Psoas muscle (tissue), 8 donors: ENCODE measurements at places on chromosomes 7 and 10. TPM values are rescaled to one million over a fixed set of nuclear protein-coding genes. Genes with fewer than 3 reads are reported as not detected.

Gene GIMAP2
- polyA plus RNA-seq: 2.3 TPM

Gene SP8
- polyA plus RNA-seq: not detected

DNA sequence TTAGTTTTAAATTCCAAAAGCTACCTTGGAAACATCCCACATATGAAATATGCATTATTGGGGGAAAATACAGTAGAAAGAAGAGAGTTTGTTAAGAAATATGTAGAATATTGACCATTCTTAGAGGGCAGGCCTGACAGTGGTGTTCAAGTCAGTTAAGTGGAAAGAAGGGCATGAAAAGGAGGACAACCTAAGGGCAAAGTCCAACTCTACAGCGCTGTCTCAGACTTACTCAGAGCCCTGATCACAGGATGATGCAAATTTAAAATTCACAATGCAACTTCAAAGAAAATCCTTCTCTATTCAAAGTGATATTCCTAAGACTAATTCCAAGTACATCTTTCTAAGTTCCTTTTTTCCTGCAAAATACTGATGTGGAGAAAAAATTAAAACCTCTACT lies 139.1 kb upstream of the LRRTM3 start:
- no peak for DNase-seq

- no peak for DNase-seq
Observed at GRCh38 chr10:110475722-110476515, 21.8 kb upstream of the DUSP5 start.

DNA sequence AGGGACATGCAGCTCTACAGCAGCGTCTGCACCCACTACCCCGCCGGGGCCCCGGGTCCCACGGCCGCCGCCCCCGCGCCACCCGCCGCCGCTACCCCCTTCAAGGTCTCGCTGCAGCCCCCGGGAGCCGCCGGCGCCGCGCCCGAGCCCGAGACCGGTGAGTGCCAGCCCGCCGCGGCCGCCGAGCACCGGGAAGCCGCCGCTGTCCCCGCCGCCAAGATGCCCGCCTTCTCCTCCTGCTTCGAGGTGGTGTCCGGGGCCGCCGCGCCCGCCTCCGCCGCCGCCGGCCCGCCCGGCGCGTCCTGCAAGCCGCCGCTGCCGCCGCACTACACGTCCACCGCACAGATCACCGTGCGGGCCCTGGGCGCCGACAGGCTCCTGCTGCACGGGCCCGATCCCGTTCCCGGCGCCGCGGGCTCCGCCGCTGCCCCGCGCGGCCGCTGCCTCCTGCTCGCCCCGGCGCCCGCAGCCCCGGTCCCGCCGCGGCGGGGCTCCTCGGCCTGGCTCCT lies 631 bp downstream of the OTUD1 start:
- DNase-seq: no peak

DNA sequence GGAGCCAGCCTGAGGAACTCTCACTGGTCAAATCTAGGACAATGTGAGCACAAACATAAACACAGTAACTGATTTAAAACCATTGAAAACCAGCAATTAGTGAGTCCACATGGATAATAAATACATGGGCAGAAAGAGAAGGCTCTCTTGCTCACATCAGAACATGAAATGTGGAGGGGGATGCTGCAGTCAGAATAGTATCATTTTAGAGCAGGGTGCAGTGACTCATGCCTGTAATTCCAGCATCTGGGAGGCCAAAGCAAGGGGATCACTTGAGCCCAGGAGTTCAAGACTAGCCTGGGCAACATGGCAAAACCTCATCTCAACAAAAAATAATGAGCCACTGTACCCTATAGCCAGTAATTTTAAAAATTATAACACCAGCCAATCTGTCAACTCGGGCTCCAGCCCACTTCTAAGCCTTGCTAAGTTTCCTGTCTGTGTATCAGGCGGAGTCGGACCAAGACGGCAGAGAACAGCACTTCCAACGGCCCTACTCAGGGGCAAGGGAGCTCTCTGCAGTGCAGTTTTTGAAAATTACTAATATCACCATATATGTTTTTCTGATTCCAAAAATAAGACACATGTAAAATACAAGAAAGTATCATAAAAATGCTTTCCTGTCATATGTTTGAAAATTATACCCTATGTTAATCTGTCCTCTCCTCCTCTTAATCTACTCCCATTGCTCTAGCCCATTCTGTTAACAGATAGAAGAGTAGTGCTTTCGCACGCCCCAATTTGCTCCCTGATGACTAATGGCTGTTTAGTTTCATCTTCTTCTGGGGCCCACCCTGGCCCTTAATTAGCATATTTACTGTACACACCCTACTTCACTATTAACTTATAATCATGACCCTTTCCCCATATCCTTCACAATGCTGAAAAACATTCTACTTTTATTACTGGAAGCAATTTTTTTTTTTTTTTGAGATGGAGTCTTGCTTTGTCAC lies 17.1 kb downstream of the URGCP start:
- no peak for DNase-seq

Gene C7orf33
- not detected for polyA plus RNA-seq

Gene ASL
- polyA plus RNA-seq: 6.5 TPM

Gene GIMAP8
- 4.7 TPM for polyA plus RNA-seq

GRCh38 chr10:79984851-79985250 lies 35.9 kb upstream of the SFTPD start:
- DNase-seq: no peak

- DNase-seq: no peak
Observed at GRCh38 chr10:42242135-42242805, 396.1 kb downstream of the ZNF33B start.

Gene KCNIP2
- polyA plus RNA-seq: 0.58 TPM

DNA sequence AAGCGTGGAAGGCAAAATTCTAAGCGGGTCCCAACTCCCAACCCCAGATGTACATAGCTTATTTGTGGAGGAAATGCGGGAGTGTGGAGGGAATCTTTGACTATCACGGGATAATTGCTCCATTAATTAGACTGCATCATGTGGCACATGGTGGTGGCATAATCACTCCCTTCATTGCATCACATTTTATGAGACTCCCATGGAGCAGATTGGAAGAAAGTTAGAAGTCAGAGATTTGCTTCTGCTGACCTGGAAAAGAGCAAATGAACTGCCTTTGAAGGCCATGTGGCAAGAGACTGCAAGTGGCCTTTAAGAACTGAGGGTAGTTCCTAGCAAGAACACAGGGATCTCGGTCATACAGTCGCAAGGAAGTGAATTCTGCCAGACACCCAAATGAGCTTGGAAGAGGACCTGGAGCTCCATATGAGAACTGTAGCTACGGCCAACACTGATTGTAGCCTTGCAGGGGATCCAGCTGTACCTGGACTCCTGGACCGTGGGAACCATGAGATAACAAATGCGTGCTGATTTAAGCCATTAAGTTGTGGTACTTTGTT lies 37.1 kb upstream of the ITGB1 start:
- no peak for DNase-seq

DNA sequence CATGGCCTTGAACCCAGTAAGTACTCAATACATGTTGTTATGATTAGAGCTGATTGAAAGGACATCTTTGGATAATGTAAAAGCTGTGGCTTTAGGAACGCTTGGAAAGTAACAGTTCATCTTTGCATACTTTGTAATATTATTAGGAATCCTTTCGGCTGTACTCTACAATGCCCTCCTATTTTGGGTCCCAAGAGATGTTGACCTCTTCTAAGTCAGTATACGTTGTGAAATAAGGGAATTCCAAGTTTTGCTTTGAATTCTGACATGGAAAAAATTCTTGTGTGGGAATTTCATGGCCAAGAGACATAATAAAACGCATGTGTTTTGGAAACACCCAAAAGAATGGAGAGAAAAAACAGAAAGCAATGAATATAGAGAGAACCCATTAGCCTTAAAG lies 7.7 kb downstream of the AGR3 start:
- no peak for DNase-seq

DNA sequence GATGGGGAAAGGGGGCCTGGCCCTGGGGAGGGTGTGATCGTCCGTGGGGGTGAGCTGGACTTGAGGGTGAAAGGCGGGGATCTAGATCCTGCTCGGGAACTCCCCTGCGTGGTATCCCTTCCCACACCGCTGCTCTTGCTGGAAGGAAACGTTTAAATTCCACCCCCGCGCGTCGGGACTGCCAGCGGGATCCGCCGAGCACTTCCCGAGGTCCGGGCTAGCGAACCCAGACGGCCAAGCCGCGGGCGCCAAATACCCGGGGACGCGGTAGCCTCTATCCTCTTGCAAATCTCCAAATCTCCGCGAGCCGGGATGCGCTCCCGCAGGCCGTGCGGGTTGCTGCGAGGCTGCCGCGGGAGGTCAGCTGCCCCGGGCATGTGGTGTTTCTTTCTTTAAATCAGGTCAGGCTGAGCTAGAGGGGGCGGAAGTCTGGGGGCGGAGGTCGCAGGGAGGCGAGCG lies 904 bp downstream of the NPTX2 start:
- no peak for DNase-seq

- no peak for DNase-seq
Observed at GRCh38 chr7:22548313-22548712, 48.3 kb upstream of the STEAP1B start.

Gene INA
- 0.06 TPM for polyA plus RNA-seq

DNA sequence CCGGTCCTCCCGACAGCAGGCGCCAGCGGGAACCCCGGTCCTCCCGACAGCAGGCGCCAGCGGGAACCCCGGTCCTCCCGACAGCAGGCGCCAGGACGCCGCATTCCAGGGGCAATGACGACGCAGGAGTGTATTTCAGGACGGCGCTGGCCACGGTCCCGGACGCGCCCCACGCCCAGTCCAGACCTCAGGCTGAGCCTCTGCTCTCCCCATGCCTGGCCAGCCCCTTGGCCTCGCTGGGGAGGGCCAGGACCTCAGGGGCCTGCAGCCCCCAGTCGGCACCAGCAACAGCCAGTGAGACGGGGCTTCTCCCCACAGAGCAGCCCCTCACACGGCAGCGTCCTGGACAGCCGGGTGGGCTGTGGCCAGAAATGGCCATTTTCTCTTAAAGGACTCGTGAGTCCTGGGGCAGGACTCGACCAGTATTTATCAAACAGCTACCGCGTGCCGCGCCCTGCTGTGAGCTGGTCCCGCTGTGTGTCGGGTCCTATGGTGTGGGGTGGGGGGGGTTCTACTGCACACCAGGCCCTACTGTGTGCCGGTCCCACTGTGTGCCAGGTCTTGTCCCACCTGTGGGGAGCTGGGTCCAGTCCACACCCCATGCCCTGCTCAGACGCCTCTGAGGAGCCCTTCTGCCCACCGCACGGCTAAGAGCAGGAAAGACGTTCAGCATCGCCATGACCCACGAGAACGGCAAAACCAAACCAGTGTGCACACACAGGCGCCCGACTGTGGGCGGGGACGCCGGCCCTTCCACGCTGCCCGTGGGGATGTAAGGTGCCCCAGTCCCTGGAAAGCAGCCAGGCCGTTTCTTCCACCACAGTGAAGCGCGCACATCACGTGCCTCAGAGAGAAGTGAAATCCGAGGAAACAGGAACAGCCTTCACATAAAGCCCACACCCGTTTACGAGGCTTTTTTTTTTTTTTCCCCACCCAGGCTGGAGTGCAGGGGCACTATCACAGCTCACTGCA lies 33.3 kb downstream of the GET4 start:
- DNase-seq: peak; percentile 72

DNA sequence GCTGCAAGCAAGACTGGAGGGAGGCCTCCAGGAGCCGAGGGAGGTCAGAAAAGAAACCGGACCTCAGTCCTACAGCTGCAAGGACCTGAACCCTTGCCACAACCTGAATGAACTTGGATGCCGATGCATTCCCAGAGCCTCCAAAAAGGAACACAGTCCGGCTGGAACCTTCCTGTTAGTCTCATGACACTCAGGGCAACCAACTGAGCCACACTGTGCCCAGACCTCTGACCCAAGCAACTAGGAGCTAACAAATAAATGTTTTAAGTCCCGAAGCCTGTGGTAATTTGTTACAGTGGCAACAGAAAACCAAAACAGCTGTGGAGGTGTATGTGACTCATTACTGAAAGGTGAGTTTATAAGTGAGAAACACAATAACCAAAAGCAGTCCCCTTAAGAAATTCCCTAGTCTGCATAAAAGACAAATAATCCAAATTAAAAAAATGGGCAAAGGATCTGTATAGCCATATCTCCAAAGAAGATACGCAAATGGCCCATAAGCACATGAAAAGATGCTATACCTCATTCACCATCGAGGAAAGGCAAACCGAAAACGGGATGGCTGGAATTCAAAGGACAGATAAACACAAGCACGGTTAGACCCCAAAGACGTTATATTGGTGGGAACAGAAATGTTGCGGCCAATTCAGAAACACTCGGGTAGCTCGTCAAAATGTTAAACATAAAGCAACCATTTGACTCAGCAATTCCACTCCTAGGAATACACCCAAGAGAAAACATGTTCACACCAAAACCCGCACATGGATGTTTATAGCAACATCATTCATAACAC lies 24.8 kb downstream of the GNA12 start:
- no peak for DNase-seq

Gene CPA2
- polyA plus RNA-seq: not detected

Gene MEST
- polyA plus RNA-seq: 2.8 TPM

Gene TEX36
- polyA plus RNA-seq: not detected

GRCh38 chr7:130361681-130362080 lies 17.1 kb downstream of the CPA5 start:
- DNase-seq: no peak

DNA sequence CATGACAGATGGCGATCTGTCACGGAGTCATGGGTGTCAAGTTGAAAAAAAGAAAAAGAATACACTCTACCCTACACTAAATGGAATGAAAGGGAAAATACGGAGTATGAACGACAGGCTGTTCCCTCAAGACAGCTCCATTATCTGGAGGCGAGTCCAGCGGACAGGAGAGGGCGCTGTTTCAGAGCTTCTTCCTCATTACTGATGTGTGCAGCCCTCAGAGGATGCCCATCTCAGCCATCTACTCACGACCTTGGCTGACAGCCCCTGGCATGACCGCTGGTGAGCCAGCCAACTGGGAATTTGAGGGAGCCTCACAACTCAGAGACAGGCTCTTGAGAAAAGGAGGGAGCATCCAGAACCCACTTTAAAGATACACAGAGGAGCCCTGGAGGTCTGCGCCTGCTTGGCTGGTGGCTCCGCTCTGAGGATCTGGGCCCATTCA lies 49.6 kb upstream of the SMNDC1 start:
- peak; percentile 78 for DNase-seq
